Breast epithelium (tissue), 4 donors: ENCODE measurements at places on chromosomes 6 and 20. TPM values are rescaled to one million over a fixed set of nuclear protein-coding genes. Genes with fewer than 3 reads are reported as not detected.

DNA sequence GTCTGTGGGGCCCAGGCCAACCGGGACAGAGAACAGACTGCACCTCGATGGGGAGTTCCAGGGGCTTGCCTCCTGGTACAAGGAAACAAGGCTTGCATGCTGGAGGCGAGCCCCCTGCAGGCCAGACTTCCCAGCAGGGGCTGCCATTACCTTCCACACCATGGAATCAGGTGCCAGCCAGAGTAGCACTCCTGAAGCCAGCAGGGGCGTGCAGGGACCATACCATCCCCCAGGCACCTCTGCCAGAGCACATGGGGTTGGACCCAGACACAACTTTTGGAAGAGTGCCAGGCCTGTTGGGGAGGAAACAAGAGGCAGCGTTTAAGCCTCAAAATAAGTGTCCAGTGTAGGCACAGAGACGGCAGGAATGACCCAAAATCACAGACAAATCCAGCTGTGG lies 6.5 kb downstream of the DDO start:
- H3K4me3 ChIP-seq: no peak overlapping the region
- H3K4me1 ChIP-seq: no peaks in the 10 kb centered on the region
- no peaks in the 10 kb centered on the region for H3K27me3 ChIP-seq

GRCh38 chr6:38799529-38800184 lies 84.5 kb downstream of the DNAH8 start:
- no peaks in the 10 kb centered on the region for H3K36me3 ChIP-seq
- H3K4me3 ChIP-seq: no peak overlapping the region
- H3K27ac ChIP-seq: no peak overlapping the region
- H3K4me1 ChIP-seq: no peaks in the 10 kb centered on the region

The HELZ2 gene
- 9.9 TPM for total RNA-seq

GRCh38 chr6:7489376-7489775 lies 52.1 kb upstream of the DSP start:
- no peak overlapping the region for H3K4me3 ChIP-seq
- H3K27me3 ChIP-seq: no peaks in the 10 kb centered on the region

- DNase-seq: no peak
- H3K4me1 ChIP-seq: no peaks in the 10 kb centered on the region
- no peaks in the 10 kb centered on the region for H3K27me3 ChIP-seq
- H3K27ac ChIP-seq: no peak overlapping the region
- H3K4me3 ChIP-seq: no peak overlapping the region
Measured at GRCh38 chr6:35558571-35558970, 45.9 kb upstream of the TULP1 start.
